ENCODE measurements at places on chromosomes 1 and 21.

- DNase-seq = no peak
Measured at GRCh38 chr1:232980355-232980978, 30.1 kb downstream of the NTPCR start.

DNA sequence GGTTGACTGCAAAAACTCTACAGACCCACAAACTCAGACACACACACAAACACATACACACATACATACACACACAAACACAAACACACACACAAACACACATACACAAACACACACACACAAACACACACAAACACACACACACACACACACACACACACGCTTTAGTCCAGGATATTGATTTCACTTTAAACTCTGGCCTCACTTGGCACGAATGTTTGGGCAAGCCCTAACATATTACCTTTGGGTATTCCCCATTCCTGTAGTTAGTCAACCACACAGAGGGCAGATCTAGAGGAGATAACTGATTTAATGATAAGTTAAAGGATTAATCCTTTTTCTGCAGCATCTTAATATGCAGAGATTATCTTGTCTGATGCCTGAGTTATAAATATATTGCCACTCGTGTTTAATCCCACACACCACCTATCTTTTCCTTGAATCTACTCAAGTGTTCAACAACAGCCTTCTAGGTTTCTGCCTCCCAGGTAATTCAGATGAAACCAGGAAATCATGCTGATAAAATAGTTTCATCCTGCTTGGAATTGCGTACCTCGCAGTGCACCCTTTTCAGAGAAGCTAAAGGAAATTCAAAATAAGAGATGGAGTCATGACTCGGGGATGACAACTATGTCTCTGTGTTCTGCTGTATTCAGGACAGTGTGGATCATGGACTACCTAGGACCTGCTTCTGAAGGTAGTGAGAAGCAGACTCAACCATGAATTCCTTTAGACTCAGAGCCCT lies 14.5 kb upstream of the RUNX1 start:
- no peak for DNase-seq

DNA sequence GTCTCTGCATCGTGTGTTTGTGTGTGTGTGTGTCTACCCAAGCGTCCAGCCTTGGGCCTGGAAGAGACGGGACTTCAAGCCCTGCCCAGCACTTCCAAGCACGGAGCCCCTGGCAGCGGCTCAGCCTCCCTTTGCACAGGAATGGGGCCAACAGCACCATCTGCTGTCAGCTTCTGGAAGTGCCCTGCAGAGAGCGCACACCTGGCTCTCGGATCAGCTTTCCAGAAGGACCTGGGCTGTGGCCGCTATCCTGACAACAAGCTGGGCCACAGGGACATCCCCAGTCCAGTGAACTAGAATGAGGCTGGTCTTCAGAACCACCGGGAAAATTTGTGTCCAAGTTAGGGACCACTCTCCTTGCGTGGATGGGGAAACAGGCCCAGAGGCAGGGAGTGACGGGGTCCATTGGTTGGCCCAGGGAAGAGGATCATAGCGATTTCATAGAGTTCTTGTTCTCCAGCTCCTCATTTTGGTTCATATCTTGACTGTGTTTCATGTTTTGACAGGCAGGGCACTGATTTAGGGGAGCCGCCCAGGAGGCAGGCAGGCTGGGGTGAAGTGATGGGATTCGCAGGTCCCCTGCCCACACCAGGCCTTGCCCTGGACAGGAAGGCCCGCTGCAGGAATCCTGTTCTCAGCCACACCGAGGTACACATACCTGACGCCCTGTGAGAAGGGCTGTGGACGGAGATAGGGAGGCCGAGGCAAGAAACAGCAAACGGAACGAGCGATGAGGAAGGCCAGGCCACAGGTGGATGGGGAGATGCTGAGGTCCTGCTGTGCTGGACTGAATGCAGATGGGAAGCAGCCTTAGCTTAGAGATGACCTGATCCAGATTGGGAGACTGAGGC lies 38.4 kb downstream of the TAS1R2 start:
- DNase-seq = peak; percentile 68

GRCh38 chr1:17545356-17545755 lies 5.9 kb downstream of the ARHGEF10L start:
- no peak for DNase-seq

- no peak for DNase-seq
Measured at GRCh38 chr1:2633936-2634491, 1.2 kb upstream of the MMEL1 start.

All from right lung (tissue), 10 donors.